ENCODE measurements at places on chromosomes 3 and 15.

DNA sequence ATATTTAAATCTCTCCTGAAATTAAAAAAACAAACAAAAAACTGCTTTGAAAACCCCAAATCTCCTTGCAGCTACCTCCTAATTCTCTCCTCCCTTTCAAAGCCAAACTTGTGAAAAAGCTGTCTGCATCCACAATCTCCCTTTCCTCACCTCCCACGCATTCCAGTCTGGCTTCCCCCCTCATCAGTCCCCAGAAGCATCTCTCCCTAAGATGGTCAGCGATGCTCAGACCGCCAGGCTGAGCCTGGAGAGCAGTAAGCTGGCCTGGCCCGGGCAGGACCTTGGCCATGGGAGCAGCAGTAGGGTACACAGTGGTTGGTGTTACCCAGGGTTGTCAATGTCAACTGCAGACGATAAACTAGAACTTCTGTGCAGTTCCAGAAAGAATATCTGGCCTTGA lies 32.9 kb upstream of the BLM start:
- DNase-seq: no peak

- DNase-seq: peak; percentile 38
Observed at GRCh38 chr3:107425033-107425432, 47.8 kb downstream of the CCDC54 start.

GRCh38 chr3:45572755-45573154 lies 21.8 kb upstream of the LIMD1 start:
- no peak for DNase-seq

- DNase-seq: no peak
Observed at GRCh38 chr3:17261627-17262369, 377.0 kb downstream of the PLCL2 start.

DNA sequence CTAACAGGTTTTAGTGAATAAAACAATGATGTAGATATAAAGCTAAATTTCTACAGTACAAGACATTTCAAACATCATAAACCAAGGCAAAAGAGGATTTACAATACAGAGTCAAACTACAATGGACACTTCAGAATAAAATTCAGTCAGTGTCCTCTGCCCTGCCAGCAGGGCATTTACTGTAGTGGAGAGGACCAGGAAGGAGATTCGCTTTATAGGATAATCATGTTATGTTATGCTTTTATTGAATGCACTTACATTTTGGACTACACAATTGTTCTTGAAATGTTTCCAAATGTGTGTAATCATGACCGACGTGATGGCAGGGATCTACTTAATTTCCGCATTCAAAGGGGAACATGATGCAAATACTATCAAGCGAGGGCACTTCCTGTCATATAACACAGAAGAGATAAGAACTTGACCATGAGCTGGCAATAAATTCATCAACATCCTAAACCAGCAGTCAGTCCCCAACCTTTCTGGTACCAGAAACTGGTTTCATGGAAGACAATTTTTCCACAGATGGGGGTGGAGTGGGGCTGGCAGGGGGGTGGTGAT lies 925.6 kb downstream of the FHIT start:
- DNase-seq: peak; percentile 0

DNA sequence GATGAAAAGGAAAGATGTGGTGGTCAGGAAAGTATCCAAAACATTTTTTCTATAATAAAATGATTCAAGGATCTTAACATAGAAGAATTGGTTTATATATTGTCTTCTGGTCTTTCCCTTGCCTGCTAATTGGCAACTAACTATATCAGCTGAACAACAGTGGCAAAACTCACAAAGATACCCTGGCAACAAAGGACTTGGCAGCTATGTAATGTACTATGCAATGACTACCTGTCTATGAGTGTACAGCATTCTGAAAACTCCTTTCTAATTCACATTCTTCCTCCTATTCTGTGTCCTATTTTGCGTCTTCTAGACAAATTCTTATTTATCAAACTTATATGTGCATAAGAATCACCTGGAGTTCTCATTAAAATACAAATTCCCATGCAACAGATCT lies 15.7 kb upstream of the SERPINI2 start:
- no peak for DNase-seq

GRCh38 chr3:68017069-68017468 lies 362.7 kb upstream of the SUCLG2 start:
- no peak for DNase-seq

DNA sequence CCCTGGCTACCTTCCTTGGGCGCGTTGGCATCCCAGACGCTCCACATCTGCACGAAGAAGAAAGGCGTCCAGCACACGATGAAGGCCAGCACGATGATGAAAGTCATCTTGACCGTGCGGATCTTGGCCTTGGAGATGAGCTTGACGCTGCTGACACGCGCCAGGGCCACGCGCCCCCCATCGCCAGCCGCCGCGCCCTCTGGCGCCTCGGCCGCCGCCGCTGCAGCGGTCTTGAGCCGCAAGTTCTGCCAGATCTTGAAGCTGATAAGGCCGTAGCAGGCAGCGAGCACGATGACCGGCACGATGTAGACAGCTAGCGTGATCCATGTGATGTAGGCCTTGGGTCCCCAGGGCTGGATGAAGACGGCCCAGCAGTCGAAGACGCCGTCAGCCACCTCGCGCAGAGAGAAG lies 2.2 kb downstream of the OXTR start:
- no peak for DNase-seq

DNA sequence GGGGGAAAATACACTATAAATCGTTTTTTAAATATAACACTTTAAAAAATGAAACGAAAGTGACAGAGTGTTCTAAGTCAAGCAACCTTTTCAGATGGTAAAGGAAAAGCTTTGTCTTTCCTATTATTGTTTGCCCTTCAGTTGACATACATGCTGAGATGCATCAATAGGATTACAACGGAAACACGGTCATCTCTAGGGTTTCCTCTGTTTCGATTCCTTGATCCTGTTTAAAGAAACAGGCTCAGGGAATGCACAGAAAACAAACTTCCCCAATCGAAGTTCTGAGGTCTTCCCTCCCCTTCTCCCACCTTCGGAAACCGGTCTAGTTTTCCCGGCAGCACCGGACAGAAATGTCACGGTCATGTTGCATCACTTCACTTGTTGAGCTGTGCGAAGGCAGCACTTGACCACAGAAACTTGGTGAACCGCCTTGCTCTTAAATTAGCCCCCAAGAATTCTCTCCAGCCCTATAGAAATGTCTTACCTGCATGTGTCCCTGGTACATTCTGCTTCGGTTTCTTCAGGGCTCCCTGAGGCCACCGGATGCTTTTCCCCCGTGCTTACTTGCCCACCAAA lies 556 bp downstream of the PEX5L start:
- DNase-seq: no peak

GRCh38 chr15:36230776-36231175 lies 348.6 kb upstream of the CDIN1 start:
- no peak for DNase-seq

DNA sequence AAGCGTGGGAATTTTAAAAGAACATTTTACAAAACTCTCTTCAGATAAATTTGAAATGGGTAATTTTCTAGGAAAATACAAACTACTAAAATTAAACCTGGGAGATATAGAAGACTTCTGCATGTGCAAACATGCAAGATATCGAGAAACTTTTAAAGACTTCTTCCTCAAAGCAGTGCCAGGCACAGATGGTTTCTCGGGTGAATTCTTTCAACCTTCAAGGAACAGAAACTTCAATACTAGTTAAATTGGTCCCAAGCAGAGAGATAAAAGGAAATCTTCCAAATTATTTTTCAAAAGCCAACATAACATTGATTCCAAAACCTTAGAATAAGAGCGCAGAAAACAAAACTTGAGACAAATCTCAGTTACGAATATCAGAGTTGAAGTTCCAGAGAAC lies 732.7 kb downstream of the PDCD6IP start:
- DNase-seq: no peak

DNA sequence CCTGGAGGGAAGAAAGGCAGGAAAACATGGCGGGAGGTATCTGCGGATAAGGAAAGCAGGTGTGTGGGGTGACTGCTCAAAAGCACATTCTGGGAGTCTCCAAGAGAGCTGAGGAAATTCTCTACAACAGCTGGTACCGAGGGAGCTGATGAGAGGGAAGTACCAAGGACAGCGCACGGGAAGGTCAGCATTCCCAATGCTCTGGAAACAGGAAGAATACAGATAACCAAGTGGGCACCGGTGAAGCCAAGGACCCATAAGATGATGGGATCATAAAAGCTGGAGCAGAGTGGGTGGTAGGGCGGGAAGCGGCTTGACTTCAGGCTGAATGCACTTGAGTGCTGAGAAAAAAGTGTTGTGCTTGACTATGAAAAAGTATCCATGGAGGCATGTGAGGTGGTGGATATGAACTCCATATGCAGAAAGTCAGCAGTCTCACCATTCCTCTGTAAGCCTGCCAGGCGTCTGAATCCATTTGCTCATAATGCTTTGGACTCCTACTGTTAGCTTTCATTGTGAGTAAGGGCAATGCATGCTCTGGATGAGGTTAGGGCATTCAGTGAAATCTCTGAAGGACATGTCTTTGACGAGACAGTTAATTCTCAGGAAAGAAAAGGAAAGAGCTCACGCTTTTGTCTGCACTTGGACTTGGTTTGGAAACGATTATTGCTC lies 215.5 kb downstream of the NR1D2 start:
- DNase-seq: no peak

DNA sequence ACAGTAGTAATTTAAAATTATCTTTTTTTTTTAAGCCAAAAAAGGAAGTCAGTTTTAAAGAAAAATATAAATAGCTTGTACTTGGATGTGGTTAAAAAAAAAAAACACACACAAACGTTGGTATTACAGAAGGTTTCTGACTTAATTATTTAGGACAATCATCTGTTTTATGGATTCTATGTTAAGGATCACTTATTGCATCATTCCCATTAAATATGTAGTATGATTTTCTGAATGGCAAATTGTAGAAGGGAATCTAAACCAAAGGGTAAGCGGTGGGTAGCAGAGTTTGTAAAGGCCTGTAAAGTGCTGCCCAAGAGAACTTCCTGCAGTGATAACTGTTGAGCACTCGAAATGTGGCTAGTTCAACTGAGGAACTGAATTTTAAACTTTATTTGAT lies 8.0 kb downstream of the SENP2 start:
- no peak for DNase-seq

DNA sequence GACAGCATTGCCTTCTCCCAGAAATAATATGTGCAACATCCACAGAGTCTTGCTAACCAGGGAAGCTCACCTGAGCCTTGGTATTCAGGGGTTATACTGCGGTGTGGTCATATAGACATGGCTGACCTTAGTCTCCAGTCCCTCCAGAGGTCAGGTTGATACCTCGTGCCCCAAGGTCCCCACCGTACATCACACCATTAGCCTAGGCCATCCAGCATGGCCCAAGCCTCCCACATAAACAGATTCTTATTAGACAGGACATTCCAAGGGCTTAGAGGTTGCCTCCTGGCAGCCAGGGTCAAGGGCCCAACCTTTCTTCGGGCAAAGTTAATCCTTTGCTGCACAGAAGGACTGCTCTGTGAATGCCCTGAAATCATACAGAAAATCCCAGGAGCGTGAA lies 18.8 kb downstream of the ACAN start:
- no peak for DNase-seq

GRCh38 chr3:43994657-43995546 lies 246.8 kb upstream of the TOPAZ1 start:
- peak; percentile 59 for DNase-seq

GRCh38 chr15:75646112-75646943 lies 1.4 kb upstream of the SNX33 start:
- peak; percentile 45 for DNase-seq

DNA sequence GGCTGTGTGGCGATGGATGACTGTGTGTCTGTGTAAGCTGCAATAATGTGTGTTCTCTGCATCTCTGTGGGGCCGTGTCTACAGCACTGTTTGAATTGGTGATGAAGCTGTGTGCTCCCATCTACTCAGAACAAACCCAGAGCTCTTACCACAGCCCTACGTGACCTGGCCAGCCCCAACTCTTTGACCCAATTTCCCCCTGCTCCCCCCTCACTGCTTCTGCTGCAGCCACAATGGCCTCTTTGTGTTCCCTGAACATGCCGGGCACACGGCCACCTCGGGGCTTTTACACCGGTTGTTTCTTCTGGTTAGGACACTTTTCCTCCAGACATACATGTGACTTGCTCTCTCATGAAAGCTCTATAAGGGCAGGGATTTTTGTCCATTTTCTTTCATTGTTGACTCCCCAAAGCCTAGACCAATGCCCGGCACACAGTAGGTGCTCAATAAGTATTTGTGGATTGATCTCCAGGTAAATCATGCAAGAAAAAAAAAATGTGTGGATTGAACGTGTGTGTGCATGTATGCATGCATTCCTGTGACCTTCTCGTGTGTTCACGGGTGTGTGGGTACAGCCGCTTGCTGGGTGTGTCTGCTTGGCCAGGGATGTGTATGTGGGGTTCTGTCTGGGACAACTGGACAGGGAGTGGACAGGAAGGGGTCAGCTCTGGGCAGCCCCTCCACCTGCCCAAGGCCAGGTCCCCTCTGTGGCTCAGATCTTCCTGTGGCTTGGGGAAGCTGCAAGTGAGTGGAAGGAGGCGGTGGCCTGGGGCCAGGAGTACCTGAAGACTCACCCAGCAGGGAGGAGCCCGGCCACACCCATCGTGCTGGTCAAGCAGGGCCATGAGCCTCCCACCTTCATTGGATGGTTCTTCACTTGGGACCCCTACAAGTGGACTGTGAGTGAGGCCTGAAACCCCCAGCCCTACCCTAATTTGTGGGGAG lies 14.8 kb downstream of the VILL start:
- DNase-seq: no peak

DNA sequence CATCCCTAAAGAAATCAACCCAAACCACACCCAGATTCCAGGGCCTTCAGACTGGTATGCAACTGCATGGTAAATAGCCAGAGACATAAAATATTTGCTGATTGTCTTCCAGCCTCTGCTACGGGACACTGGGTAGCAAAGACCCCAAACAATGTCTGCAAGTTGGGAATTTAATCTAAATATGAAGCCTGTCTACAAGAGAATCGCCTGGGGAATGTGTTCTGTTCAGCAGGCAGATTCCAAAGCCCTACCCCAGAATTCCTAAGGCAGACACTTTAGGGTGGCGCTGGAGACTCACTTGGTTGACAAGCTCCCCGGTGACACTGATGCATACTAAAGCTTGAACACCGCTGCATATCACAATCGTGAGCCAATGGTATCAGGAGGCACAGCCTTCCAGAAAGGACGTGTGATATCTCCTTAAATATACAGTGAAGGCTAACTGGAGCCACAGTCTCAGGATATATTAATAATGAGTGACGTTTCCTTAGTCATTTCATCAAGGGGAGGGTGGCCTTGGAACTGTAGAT lies 684.1 kb downstream of the NTRK3 start:
- DNase-seq: no peak

DNA sequence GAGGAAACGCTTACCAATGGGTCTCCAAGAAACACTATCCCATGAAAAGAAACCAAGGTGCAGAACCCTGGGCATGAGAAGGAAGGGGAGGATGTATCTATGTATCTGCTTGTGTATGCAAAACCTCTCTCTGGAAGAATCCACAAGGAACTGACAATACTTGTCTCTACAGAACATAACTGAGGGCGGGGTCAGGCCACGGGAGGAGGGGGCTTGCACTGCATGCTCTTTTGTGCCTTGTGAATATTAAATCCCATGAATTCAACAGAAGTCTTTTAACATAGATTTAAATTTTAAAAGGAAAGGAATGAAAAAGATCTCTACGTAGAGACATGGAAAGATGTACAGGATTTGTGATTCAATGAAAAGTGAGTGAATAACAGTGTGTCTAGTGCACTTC lies 57.8 kb downstream of the RPN1 start:
- DNase-seq: no peak

All from KBM-7 (cell line).